Ovary (tissue), 10 donors: ENCODE measurements at places on chromosomes 4 and X. TPM values are rescaled to one million over a fixed set of nuclear protein-coding genes. Genes with fewer than 3 reads are reported as not detected.

ARMCX2 gene
- total RNA-seq: 39.0 TPM

SUPT20HL1 gene
- total RNA-seq: 0.11 TPM

HSPA4L gene
- 12.6 TPM for total RNA-seq

EMCN gene
- total RNA-seq: 17.6 TPM

F11 gene
- total RNA-seq: 0.20 TPM

GSX2 gene
- total RNA-seq: not detected

SASH3 gene
- total RNA-seq: 3.3 TPM

CLRN2 gene
- total RNA-seq: not detected

ANTXR2 gene
- total RNA-seq: 88.7 TPM

IL13RA1 gene
- total RNA-seq: 33.0 TPM

CC2D2A gene
- total RNA-seq: 14.0 TPM

CABS1 gene
- not detected for total RNA-seq

MAPK10 gene
- 37.8 TPM for total RNA-seq

RPA4 gene
- 1.1 TPM for total RNA-seq

PAGE2 gene
- total RNA-seq: not detected

RIPPLY1 gene
- not detected for total RNA-seq

FGFBP2 gene
- 0.71 TPM for total RNA-seq

LIMCH1 gene
- total RNA-seq: 31.5 TPM

SPP1 gene
- 80.0 TPM for total RNA-seq

USP17L19 gene
- total RNA-seq: not detected

TBL1X gene
- total RNA-seq: 16.8 TPM

DTHD1 gene
- total RNA-seq: 1.8 TPM

SOX3 gene
- 2.2 TPM for total RNA-seq

SERTM2 gene
- not detected for total RNA-seq

RBM46 gene
- total RNA-seq: not detected

SSX1 gene
- total RNA-seq: 0.20 TPM

TBC1D1 gene
- 104 TPM for total RNA-seq

HAND2 gene
- total RNA-seq: 44.1 TPM

ADRA2C gene
- total RNA-seq: 10.6 TPM

PABPC1L2B gene
- total RNA-seq: not detected

AFM gene
- not detected for total RNA-seq

LNX1 gene
- total RNA-seq: 3.6 TPM

CXCL9 gene
- 0.57 TPM for total RNA-seq

GLRA2 gene
- not detected for total RNA-seq

VEGFC gene
- 5.3 TPM for total RNA-seq

GLRA3 gene
- total RNA-seq: not detected

TEX11 gene
- not detected for total RNA-seq

SMIM31 gene
- 0.12 TPM for total RNA-seq

NWD2 gene
- total RNA-seq: 0.11 TPM

ART3 gene
- total RNA-seq: not detected

TEX13D gene
- not detected for total RNA-seq

MAGEA10 gene
- total RNA-seq: not detected

VSIG1 gene
- not detected for total RNA-seq

MAGEA12 gene
- total RNA-seq: not detected

NXF3 gene
- 0.58 TPM for total RNA-seq

CD40LG gene
- total RNA-seq: not detected

FAM47B gene
- total RNA-seq: not detected

CT83 gene
- not detected for total RNA-seq

SMPX gene
- 0.67 TPM for total RNA-seq

ADD1 gene
- total RNA-seq: 389 TPM
